ENCODE measurements at places on chromosomes 3 and 15.

DNA sequence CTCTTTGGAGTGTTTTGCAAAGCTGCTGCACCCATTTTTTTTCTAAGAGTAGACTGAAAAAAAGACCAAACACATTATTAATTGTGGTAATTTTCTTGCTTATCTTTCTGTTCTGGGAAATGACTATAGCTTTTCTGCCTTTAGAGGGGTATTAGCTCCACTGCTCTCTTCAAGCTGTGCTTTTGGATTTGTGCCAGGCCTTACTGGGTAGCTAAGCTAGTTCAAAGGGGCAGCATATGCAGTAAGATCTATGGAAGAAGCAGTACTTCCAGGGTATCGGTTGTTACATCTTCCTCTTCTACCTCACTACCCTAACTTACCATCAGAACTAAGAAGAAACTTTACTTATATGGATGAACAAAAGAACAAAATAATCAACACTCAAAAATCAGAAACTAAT is 28.7 kb upstream of the ARIH1 start:
- DNase-seq = no peak

DNA sequence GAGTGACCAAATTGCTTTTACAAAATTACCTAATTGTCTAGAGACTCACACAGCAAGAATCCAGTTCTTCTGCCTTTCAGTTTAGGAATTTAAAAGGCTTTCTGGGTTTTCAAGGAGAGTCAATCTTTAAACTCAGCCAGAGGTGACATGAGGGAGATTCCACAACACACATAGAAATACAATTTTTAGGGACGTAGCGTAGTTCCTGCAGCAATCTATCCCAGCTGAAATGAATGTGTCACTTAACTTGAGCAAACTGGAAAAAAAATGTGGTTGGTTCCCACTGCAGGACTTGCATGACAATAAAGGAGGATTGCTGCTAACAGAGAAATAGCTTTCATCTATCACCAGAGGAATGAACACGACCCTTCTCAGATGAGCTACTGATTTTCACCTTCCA is 269.7 kb downstream of the OTOL1 start:
- DNase-seq = no peak

DNA sequence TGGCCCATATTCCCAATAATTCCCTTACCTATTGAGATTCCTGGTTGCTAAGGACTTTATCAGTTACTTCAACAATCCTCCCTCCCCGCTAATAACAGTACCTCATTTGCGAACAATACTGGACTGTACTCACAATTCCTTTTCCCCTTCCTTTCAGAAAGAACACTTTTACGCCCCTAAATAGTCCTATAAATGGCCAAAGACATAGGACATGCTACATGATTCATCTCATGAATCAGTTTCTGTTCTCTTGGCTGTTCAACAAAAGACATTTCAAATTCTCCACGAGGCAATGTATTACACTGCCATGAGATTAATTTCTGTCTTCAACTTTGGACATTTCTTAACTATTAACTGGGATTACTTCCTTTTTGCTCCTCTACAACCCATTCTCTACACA is 264.4 kb downstream of the TIGIT start:
- no peak for DNase-seq

- no peak for DNase-seq
These were observed 533.5 kb downstream of the IGSF11 start for GRCh38 chr3:118501152-118501551.

GRCh38 chr3:139836698-139837464 is 98.1 kb upstream of the CLSTN2 start:
- no peak for DNase-seq

DNA sequence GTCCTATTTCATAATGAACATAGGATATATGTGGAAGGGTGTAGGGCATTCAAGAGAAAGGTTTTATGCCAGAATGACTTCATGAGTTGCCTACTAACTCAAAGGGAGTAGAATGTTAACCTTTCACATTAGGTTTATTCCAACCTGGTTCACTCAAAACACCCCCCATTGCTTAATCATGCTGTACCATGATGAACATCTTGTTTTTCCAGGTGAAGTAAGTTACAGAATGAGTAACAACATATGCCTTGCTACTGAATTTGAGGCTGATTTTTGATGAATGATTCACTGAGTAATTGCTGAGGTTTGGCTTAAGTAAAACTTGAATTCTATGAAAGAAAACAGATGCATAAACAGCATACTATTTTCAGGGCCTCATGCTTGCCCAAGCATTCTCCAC is 5.9 kb upstream of the CLDN16 start:
- no peak for DNase-seq

GRCh38 chr3:89859757-89860156 is 752.3 kb downstream of the EPHA3 start:
- DNase-seq = no peak

- no peak for DNase-seq
These were observed 61.7 kb downstream of the KLF15 start for GRCh38 chr3:126295407-126295939.

DNA sequence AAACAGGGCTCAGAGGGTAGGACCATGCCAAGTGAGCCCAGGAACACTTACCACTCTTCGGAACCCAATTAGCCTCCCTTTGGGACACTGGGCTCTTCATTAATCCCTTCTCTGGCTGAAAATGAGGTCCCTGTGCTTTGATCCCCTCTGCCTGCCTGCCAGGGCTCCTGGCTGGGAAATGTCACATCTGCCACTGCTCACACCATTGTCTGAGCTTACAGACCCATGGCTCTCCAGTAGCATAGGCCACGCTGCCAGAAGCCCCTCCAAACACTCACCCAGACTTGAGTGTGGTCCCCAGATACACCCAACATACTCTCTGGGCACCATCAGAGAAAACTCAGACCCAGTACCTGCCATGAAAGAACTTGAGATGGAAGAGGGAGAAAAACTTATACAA is 287.3 kb downstream of the XXYLT1 start:
- DNase-seq = no peak

DNA sequence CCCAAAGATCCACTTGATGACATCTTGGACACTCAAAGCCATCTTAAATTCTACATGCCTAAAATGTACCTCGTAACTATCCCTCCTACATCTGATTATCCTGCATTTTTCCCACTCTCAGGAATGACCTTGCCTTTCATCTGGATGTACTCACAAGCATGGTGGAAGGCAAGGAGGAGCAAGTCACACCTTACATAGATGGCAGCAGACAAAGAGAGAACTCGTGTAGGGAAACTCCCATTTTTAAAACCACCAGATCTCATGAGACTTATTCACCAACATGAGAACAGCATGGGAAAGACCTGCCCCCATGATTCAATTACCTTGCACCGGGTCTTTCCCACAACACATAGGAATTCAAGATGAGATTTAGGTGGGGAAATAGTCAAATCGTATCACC is 616.0 kb downstream of the MCTP2 start:
- no peak for DNase-seq

- DNase-seq = no peak
These were observed 107.6 kb downstream of the PIK3CB start for GRCh38 chr3:138726946-138727730.

Measured in activated CD4-positive, alpha-beta T cell treated with anti-CD3 and anti-CD28 coated beads, Interleukin-2, amount 50 U/mL, for 48 hours (primary cell).